ENCODE measurements at places on chromosomes 2 and 18.

GRCh38 chr2:17270894-17271293, 247.3 kb downstream of the RAD51AP2 start:
- no peak for DNase-seq

GRCh38 chr2:122795763-122796162, 1040.3 kb downstream of the TSN start:
- no peak for DNase-seq

- no peak for DNase-seq
These were observed 31.0 kb upstream of the GMPPA start for GRCh38 chr2:219467736-219468075.

- DNase-seq, result no peak
These were observed 47.0 kb downstream of the PARD6G start for GRCh38 chr18:80200171-80200931.

- no peak for DNase-seq
These were observed 41.6 kb downstream of the EDAR start for GRCh38 chr2:108947271-108947907.

DNA sequence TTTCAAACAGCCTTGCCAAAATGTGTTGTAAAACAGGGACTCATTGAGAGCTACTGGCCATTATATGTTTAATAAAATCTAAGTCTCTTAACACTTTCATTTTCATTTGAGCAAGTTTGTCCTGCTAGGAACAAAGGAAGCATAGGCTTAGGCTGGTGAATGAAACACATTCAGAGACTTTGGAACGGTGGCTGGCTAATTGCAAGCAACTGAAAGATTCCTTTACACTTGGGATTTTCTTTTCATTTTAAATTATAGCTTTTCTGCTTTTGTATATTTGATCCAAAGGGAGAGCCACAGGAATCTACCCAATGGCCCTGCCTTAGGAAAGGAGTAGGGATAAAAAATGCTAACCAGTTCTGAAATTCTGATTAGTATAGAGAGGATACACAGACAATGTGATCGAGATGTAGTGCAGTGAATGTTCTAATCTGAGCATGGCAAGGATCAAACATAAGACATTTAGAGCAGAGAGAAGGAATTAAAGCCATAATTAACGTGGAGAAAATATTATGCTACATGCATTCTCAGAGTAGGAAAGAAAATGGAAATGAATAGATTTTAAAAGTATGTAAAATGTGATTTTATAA, 911.4 kb upstream of the SLC39A10 start:
- no peak for DNase-seq

GRCh38 chr2:4673025-4673489, 969.7 kb downstream of the DCDC2C start:
- DNase-seq, result no peak
